NCI-H748 treated with DMSO at 0.1 percent for 48 hours (cell line): ENCODE measurements at places on chromosomes 6 and 20.

DNA sequence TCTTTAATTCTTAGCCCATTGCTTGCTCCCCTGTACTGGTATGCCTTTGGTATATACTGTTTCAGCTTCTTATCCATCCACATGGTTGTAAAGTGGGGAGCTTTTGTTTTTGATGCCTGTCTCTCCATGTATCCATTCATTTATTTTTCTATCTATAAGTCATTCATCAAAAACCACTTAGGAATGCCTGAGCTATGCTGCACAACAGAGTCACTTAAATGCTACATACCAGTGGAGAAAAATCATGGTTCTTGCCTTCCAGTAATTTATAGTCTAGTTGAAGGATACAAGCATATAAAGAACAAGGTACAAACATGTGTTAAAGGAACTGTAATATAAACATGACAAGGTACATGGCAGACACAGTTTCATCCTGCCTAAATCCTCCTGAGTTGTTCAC is 347.3 kb downstream of the NRN1 start:
- DNase-seq = no peak

GRCh38 chr6:130602151-130602770 is 224.9 kb upstream of the SMLR1 start:
- no peak for DNase-seq

GRCh38 chr20:43761386-43762340 is 34.9 kb upstream of the GTSF1L start:
- DNase-seq = peak; percentile 66

DNA sequence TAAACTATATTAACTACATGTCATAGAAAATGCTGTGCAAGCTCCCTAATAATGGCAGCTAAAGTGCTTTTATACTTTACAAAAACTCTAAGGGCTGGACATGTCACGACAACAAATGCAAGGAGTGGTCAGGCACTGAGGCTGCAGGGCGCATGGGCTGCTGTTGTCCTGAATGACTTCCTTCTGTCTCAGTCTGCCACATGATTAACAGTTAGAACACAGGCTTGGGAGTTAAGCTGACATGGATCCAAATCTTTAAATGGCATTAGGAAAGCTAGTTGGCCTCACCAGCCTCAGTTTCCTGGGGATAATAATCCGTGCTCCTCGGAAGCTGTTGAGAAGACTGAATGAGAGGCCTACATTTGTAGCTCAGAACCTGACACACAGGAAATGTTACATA is 57.4 kb downstream of the PREP start:
- no peak for DNase-seq

- DNase-seq = no peak
Observed at GRCh38 chr6:164906766-164907165, 402.6 kb downstream of the C6orf118 start.

DNA sequence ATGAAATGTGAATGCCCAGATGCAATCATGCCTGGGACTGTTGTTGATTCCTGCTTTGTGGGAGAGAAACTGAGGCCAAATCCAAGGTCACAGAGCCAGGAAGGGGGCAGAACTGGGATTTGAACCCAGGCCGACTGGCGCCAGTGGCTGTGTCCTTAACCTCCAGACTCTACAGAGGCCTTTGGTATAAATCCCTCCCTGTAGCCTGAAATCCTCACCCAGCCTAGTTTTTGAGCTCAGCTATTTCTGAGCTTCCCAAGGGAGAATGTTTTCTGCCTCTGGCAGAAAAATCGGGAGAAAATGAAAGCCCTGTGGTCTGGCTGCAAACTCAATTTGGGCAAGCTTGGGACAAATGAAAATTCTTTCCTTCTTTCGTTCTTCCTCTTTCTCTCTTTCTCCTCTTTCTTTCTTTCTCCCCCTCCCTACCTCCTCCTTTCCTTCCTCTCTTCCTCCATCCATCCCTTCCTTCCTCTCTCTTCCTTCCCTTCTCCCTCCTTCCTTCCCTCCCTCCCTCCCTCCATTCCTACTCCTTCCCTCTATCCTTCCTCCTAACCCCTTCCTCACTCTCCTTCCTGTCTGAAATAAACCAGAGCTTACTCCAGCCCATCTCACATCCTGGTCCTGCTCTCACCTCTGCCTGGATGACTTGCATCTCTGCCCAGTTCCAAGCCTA is 34.9 kb downstream of the SNAI1 start:
- DNase-seq = no peak

DNA sequence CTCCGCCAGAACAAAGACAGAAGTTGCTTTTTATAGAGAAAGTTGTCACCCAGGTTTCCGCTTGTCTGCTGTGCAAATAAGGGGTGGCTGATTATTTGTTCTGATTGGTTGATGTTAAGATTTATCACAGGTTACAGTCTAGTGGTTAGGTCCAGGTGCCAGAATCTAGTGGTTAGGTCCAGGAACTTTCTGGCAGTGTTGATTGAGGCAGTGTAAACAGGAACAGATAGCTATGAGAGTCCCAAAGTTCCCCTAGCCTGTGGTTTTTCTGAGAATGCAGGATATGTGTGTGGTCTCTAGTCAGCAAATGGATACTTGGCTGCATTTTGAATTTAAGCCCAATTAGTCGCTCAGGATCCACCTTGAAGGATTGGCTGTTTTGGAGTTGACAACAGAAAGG is 148.0 kb downstream of the TMEM200A start:
- no peak for DNase-seq
